Activated T-cell treated with anti-CD3 and anti-CD28 coated beads for 1 hour (primary cell): ENCODE measurements at places on chromosomes 7 and 10.

DNA sequence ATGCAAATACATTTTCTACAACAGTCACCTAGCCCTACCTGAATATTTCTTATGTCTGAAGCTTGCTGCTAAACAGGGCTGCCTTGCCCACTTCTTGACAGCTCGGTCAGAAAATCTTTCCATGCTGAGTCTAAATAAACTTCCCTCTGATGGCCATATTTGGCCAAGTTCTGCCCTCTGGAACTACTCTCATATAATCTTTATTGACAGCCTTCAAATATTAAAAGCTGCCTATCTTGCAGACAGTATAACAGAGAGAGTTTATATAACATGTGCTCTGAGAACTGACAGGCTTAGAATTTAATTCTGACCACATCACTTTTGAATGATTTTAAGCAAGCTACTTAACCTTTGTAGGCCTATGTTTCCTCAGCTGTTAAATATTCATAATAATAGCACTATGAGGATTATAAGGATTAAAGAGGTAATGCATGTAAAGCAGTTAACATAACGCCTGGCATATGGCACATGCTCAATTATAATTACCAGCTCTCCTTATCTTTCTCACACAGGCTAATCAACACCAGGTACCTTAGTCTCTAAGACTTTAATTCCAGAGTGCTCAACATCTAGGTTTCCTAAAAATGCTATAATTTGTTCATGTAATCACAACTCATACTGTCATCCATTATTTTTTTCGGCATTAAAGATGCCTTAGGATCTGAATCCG is 334.1 kb downstream of the HPSE2 start:
- no peak for DNase-seq

- DNase-seq, result no peak
These were observed 480.5 kb downstream of the PHTF2 start for GRCh38 chr7:78279032-78279431.

- no peak for DNase-seq
These were observed 32.0 kb downstream of the GNA12 start for GRCh38 chr7:2812114-2812487.

- no peak for DNase-seq
These were observed 26.1 kb upstream of the TRIL start for GRCh38 chr7:28984217-28984616.

- DNase-seq, result no peak
These were observed 32.8 kb upstream of the STRIP2 start for GRCh38 chr7:129401228-129401966.

DNA sequence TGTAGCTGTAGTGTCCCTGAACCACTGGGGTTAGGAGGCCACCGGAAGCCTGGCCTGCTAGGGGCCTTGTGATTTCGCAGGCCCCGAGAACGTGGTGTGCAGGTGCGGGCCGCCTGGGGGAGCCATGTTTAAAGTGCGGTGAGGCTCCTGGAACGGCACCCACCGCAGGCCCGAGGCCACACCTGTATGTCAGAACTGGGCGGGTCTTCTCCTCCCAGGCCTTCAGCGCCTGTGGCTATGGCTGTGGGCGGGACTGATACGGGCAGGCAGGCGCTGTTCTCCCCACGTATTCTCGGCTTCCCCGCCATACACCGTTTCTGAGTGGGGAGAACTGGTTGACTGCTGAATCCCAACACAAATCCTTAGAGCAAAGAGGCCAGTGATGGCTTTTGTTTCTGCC is 74.8 kb downstream of the DNAJB6 start:
- DNase-seq, result peak; percentile 20

DNA sequence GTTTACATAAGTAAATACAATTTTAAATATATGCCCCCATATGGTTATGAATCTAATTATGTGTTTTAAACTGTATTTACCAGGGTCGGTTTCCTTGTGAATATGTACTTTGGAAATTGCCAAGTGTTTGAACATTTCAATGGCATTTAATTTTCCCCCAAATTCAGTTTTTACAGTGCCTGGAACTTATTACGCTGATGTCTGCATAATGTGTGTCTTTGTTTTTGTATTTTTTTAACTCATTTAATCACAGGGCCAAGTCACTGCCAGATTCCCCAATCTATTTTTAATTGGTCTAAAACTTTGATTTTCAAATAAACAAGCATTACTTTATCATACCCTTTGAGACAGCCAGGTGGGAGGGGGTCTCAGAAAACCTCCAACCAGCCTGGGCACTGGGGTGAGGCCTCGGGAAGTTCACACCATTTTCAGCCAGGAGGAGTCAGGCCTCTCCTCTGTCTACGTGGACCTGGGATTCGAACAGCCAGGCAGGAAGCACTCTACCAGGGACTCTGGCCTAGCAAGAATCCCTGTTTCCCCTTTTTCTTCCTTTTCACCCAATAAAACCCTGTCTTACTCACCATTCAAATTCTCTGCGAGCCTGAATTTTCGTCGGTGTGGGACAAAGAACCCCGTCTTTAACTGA is 151.5 kb upstream of the COL1A2 start:
- no peak for DNase-seq

DNA sequence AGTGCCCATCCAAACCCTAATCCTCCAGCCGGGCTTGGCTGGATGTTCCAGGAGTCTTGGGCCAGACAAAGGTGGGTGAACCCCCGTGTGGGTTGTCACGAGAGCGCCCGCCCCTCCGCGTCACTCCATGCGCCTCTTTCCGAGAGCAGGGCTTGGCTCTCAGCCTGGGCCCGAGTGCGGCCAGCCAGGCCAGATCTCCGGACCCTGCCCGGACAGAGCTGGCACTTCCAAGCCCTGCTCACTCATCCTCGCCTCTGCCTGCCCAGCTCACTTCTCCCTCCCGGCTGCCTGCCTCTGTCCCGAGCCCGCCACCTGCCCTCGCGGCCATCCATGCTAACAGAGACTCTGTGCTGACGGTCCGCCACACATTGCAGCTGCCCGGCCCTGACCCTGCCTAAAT is 34.6 kb downstream of the AGAP3 start:
- no peak for DNase-seq

GRCh38 chr7:147852833-147853232 is 737.7 kb upstream of the C7orf33 start:
- no peak for DNase-seq

DNA sequence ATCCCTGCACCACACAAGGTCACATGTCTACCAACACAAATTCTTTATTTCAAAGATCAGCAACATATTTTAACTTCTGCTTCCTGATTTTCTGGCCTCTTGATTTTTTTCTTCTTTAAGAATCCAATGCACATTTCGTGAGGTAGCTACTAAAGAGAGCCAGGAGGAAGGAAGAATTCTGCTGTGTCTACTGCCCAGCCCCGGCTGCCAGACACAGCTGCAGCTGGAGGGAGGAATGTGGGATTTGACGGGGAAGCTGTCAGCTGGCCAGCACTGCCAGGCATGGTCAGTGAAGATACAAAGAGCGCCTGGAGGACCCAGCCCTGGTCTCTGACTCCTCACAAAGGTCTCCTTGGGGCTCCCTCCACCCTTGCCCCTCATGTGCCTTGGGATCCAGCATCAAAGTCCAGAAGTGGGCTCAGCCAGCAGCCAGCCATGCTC is 6.9 kb upstream of the AOC1 start:
- no peak for DNase-seq

DNA sequence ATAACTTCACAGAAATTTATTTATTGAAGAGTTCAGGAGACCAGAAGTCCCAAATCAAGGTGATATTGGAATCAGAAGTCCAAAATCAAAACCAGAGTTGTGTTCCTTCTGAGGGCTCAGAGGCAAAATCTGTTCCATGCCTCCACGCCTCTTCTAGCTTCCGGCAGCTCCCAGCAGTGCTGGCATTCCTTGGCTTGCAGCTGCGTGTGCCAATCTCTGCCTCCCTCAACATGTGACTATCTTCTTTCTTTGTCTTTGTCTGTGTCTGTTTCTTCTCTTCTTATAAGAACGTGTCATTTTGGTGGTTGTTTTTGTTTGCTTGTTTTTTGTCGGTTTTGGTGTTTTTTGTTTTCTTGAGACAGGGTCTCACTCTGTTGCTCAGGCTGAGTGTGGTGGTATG is 116.1 kb downstream of the APBB1IP start:
- no peak for DNase-seq

DNA sequence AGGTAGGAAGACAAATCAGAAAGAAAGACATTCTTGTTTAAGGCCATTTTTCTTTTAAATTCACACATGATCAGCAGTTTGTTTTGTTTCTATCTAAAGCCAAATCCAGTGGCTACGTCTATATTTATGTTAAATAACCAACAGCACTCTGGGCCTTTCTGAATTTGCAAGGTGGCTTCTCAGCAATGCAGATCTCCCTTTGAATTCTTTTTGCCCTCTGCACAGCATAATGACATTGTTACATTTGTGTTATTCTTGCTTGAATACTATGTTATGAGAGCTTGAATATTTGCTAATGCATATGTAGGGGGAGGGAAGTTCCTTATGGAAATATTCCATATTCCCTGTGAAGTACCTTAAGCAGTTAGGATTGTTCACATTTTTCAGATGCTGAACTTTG is 73.4 kb upstream of the PPP1R17 start:
- no peak for DNase-seq

- no peak for DNase-seq
These were observed 64.1 kb downstream of the TMEM168 start for GRCh38 chr7:112726076-112726475.

- DNase-seq, result no peak
These were observed 16.9 kb downstream of the DYDC2 start for GRCh38 chr10:80373502-80373901.

GRCh38 chr10:60029475-60029874 is 123.1 kb upstream of the CCDC6 start:
- no peak for DNase-seq

DNA sequence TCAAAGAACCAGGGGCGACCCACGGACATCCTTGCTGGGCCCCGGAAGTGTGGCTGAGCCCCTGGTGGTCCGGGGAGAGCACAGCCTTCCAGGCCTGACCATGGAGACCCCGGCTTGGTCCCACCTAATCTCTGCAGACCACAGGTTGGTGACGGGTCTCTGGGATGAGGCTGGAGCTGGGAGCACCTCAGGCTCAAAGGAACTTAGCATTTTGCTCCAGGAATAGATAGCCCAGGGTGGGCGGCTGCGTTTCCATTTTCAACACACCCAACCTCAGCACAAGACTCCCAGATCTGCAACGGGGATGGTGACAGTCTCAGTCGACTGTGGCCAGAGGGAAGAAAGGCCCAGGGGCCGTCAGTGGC is 58.5 kb downstream of the FOXL3 start:
- DNase-seq, result no peak

GRCh38 chr10:28685717-28686116 is 8.4 kb downstream of the BAMBI start:
- DNase-seq, result no peak

DNA sequence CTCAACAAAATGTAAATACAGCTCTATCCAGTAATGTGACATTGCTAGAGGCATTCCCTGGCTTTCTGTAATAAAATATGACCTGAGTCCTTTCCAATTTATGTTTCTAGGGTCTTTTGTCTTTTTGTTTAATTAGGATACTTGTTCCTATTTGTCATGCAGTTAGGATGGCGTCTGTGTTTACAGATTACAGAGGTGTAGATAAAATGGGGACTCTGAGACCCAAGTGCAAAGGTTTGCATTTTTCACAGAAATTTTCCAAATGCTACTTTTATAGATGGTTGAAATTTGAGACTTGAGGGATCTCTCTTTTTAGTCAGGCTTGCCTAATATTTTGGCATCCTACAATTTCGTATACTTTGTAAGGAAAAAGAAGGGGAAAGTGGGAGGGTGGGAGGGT is 332.4 kb downstream of the PTEN start:
- DNase-seq, result no peak

DNA sequence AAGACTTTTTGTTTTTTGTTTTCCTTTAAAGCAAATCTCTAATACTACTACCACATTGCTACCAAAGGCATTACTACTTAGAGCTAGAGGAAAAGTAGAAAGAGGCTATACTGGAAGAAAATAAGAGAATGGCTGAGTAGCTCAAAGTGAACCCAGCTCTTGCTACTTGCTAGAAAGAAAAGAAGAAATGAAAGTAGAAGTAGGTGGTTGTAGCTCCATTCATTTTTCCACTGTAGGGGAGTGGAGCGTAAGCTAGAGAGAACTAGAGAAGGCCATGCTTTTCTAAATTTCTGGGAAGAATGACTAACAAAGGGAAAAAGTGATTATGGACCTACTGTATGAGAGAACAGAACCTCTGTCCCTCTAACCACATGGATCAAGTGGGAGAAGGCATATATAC is 184.4 kb downstream of the PON1 start:
- no peak for DNase-seq

GRCh38 chr10:86401588-86402282 is 35.1 kb upstream of the GRID1 start:
- no peak for DNase-seq

DNA sequence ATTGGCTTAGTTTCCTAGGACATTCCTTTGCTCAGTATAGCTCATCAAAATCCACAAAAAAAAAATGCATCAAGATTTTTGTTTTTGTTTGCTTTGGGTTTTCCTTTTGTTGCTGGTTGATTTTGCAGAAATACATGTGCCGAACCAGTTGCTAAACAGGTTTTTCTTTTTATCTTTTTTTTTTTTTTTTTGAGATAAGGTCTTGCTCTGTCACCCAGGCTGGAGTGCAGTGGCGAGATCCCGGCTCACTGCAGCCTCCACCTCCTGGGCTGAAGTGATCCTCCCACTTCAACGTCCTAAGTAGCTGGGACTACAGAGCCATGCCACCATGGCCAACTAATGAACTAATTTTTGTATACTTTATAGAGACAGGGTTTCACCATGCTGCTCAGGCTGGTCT is 8.3 kb downstream of the CSTF2T start:
- no peak for DNase-seq

DNA sequence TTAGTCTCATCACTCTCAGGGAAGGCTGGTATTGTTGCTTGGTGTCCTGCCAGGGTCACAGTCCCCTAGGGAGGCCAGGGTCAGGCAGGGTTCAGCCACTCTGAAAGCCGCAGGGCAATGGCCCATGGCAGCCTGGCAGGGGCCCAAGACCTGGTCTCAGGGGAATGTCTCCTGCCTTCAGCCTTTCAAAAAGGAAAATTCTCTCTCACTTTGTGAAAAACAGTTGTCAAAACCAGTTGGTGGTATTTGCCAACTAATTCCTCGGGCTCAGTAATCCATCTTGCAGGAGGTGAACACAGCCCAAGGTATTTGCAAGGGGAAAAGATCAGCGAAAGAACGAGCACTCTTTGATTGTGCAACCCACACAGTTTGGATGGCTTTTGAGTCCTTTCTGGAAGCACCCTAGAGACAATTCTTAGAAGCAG is 101.5 kb downstream of the JCAD start:
- DNase-seq, result no peak

DNA sequence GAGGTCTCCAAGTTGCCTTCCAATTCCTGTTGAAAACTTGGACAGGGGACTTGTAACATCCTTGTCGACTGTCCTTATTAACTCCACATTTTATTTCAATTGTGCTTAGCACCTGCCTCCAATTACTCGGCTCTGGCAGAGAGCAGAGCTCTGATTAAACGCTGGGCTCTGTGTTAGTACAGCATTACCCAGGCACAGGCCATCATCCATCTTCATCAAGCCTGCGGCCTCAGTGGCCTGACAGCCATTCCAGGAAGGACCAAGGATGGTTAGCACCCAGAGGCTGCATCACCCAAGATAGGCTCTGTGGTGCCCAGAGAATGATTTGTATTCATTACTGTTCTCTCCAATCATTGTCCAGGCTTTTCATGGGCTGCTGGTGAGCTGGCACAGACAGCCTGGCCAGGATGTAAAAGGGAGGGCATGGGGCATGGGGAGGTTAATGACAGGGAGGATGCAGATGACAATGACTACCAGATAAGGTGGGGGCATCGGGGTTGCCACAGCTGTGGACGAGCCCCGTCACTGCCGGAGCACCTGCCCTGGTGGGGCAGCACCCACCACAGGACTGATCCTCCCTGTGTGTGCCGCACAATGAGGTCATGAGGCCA is 123.3 kb downstream of the PTPN20 start:
- DNase-seq, result no peak
